Stimulated activated CD4-positive, alpha-beta T cell treated with anti-CD3 and anti-CD28 coated beads, Interleukin-15, amount 100 ng/mL, for 1 hour (primary cell): ENCODE measurements at places on chromosomes 7 and 10.

DNA sequence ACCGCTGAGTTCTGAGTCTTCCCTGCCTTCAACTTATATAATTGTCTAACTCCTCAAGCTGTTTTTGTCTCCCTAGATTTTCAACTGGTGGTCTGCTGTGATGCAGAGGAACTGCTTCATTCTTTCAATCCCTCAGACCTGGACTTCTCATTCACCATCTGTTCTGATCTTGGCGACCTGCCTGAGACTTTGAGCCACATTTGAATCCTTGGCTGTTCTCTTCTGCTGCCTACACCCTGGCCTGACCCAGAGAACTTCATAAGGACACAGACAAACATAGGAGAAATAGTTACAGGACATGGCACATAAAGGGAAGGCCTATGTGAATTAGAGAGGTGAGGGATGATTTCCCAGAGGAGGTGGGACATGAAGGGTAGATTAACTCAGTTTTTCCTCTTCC lies 326.7 kb downstream of the PTEN start:
- no peak for DNase-seq

- DNase-seq, result no peak
These were observed 5.9 kb upstream of the CFAP69 start for GRCh38 chr7:90239050-90239449.

DNA sequence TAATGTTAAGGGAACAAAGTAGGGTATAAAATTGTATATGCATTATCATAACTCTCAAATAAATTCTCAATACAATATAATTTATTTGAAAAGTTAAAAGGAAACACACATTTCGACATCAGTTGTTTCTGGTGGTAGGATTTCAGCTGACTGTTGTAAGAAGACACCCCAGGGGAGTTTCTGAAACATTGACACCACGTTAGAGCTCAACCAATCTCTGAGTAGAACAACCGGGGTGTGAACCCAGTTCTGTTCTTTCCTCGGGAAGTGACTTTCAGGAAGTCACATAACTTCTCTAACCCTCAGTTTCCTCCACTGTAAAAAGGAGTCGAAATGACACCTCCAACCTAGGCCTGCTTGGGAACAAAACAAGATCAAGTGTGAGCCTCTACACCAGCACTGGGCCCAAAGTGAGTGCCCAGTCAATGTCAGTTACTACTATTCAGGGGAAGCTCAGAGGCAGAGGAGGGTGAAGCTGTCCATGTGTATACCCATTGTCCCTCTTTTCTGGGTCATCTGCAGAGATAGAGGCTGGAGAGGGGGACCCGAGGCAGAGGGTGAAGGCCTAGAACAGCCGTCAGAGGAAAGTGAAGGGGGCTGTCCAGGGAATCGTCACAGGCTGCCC lies 67.1 kb downstream of the AOAH start:
- DNase-seq, result no peak

GRCh38 chr7:10266976-10267375 lies 706.7 kb upstream of the PHF14 start:
- DNase-seq, result no peak

DNA sequence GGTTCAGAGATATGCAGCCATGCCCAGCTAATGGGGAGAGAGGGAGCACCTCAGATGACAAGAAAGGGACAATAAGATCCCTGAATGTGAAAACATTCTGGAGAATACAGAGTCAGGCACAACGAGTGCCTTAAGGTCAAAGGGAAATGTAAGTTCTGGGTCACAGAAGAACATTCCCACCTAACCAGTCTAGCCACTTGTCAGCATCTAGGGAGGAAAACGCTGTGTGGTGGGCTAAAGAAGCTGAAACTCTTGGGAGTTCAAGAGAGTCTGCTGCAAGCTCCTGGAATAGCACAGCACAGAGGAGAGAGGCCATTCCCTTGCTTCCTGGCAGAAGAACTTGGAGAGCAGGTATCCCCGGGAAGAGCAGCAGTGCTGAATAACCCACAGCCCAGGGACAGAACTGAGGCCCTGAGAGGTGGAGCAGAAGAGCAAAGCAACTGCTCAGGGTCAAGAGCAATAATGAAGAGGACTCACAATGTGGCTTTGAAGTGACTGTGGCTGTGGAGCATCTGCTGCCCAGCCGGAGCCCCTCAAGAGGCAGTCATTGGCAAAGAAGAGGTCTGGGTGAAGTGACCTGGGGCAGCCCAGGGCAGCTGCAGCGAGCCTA lies 182.3 kb downstream of the NPSR1 start:
- no peak for DNase-seq

- no peak for DNase-seq
These were observed 171.9 kb downstream of the LRRC4 start for GRCh38 chr7:127859330-127859729.

GRCh38 chr7:117297606-117298005 lies 25.3 kb downstream of the WNT2 start:
- no peak for DNase-seq

- DNase-seq, result no peak
These were observed 6.3 kb upstream of the CAMK2B start for GRCh38 chr7:44331682-44332081.

- no peak for DNase-seq
These were observed 48.7 kb upstream of the LOXL4 start for GRCh38 chr10:98316661-98317060.

DNA sequence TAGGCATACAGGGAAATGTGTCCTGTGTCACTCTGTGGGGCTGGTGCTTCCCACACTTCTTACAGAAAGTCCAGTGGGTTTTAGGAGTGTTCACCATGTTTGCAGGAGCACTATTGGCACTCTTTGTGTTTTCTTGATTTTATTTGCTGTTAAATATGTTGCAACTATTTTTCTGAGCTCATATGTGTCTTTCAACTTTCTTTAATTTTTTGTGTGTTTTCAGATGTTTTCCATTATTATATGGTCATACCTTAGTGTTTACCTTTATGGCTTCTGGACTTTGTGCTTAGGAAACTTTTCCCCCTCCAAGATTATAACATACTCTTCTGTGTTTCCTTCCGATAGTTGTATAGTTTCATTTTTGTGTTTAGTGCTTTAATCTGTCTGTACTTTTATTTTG lies 20.8 kb upstream of the NUDCD3 start:
- no peak for DNase-seq

- no peak for DNase-seq
These were observed 59.8 kb downstream of the CSGALNACT2 start for GRCh38 chr10:43197834-43198681.

- DNase-seq, result no peak
These were observed 7.2 kb downstream of the ZNF467 start for GRCh38 chr7:149766135-149766675.

- DNase-seq, result no peak
These were observed 29.1 kb upstream of the LBX1 start for GRCh38 chr10:101258179-101258885.

DNA sequence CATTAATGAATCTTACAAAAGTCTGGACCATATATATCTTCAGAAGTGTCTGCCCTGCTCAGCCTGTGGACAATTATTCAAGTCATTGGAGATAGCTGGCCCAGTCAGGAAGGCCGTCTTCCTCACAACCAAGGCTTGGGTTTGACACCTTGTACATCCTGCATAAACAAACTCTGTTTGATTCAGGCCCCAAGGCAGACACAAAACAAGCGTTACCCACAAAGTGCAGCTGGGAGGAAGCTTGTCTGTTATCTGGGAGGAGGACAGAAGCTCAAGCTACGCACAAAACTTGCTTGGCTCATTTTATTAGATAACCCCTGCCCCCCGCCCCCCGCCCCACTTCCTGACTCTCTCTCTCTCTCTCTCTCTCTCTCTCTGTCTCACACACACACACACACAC lies 166.9 kb upstream of the WDR11 start:
- DNase-seq, result no peak

- no peak for DNase-seq
These were observed 15.3 kb downstream of the GNAT3 start for GRCh38 chr7:80496586-80496985.

GRCh38 chr10:133324198-133324792 lies 12.4 kb downstream of the CALY start:
- peak; percentile 24 for DNase-seq

DNA sequence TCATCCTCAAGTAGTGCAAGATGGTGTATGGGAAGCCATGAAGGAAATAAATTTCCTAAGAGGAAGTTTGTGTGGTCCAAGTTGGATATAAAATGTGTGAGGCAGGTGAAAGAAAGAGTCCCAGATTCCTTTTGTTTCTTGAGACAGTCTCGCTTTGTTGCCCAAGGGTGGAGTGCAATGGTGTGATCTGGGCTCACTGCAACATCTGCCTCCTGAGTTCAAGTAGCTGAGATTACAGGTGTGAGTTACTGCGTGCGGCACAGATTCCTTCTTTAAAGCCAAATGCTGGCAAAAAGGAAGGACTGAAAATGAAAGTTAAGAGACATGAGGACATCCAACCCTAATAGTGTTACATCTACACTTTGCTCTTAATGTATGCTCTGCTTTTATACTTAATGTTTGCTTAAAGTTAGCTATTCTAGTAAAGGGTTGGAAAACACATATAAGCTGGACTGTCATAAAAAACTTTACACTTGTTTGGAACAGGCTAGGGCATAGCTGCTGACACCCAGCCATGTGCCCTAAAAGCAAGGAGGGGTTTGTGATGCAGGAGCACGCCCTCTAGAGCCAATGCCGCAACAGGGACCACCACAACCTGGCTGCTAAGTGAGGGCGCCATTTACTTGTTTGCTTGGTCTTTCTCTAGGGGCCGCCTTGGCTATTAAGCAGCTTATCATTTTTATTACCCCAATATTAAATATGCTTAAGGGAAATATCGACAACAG lies 34.5 kb downstream of the CLEC2L start:
- no peak for DNase-seq

DNA sequence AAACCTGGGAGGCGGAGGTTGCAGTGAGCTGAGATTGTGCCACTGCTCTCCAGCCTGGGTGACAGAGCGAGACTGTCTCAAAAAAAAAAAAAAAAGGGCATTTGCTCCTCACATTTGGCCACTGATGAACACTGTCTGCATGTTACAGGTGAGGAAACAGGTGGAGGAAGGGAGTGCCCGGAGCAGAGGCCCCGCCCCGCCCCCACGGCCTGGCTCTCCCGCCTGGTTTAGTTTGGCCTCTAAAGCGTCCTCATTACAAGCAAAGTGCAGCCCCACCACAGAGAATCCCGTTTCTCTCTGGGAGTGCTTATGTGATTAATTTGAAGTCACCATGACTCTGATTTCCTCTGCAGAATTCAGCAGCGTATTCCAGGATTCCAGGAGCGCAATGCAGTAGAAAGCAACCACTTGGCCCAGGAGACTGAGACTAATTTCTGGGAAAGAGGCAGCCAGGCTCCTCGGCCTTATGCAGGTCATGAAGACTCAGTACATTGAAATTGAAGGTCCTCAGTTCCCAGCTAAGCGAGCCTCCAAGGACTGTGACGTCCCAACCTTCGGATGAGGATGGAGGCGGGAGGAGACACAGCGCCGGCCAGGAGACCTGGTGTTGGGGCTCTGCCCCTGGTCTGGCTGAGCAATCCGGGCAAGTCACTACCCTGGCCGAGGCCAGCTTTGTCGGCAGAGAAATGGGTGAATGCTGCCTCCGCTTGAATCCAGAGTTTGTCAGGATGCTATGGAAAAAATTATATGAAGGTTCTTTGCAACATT lies 44.7 kb downstream of the RBM17 start:
- no peak for DNase-seq

DNA sequence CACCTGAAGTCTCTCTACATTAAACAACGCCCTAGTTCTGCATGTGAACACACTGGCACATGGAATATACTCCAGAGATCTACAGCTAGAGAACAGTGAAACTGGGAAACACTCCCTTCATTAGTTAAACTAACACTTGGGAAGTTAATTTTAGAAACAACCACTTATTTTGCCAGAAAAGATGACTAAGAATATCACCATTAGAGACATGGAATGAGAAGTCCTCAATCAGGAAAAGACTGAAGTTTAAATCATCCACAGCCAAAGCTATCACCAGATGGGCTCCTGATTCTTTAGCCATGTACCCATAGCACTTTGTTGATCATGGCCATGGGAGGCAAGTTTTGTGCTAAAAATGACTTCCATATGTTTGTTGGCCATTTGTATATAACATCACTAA lies 719.5 kb downstream of the KCNMA1 start:
- no peak for DNase-seq

DNA sequence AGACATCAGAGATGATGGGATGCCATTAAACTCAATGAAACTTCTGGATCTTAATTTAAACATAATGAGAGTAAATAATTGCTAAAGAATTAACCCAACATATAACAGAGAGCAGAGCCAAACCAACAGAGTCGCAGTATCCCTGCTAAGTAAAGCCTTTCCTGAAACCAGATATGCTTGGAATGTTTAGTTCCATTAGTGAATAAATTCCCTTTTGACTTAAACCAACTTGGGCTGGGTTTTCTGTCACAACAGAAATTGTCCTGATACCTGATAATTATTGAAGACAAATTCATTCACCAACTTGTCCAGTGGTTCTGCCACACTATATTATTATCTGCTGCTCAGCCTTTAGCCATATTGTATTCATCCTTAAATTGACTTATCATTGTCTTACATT lies 286.7 kb downstream of the FZD1 start:
- DNase-seq, result no peak

DNA sequence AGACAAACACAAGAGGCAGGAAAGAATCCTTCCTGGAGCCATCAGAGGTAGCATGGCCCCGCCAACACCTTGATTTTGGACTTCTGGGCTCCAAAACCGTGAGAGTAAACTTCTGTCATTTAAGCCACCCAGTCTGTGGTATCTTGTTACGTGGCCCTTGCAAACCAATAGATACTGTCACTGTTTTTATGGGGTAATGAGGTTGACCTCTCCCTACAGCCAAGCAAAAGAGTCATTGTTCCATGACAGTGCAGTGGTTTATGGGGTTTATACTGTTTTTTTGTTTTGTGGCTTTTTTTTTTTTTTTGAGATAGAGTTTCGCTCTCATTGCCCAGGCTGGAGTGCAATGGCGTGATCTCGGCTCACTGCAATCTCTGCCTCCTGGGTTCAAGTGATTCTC lies 32.8 kb downstream of the KIAA1549 start:
- DNase-seq, result no peak

GRCh38 chr10:35635576-35635975 lies 6.5 kb downstream of the FZD8 start:
- no peak for DNase-seq

- no peak for DNase-seq
These were observed 77.4 kb downstream of the WDR37 start for GRCh38 chr10:1133495-1134045.

GRCh38 chr7:13949445-13949844 lies 40.0 kb downstream of the ETV1 start:
- no peak for DNase-seq

DNA sequence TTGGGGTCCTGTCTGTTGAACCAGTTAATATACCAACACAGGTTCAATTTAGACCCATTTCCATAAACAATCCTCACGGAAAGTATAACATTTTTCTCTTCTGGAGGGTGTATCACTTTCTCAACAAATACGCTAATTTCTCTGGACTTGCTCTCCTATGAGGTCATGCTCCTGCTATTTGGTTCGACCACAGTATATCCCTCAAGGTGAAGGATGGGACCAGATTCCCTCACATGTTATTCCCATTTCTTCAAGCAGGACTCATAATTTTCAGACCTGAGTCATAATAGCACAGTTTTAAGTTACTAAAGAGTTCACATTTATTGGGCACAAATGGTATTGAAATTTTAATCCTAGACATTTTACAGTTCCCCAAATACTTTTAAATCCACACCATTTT lies 57.2 kb downstream of the ADAM12 start:
- no peak for DNase-seq
